ENCODE measurements at places on chromosomes 4 and X. TPM values are rescaled to one million over a fixed set of nuclear protein-coding genes. Genes with fewer than 3 reads are reported as not detected.

GAGE10 gene
- not detected for total RNA-seq

GRPR gene
- total RNA-seq, result not detected

PNMA5 gene
- total RNA-seq, result not detected

MAP3K15 gene
- 0.39 TPM for total RNA-seq

XPNPEP2 gene
- not detected for total RNA-seq

REPS2 gene
- 0.38 TPM for total RNA-seq

GAGE2A gene
- not detected for total RNA-seq

HAND2 gene
- not detected for total RNA-seq

CRLF2 gene
- not detected for total RNA-seq

DRP2 gene
- total RNA-seq, result 0.11 TPM

LINC00632 gene
- 0.04 TPM for total RNA-seq

ACSL1 gene
- total RNA-seq, result 11.4 TPM

COMMD8 gene
- 45.0 TPM for total RNA-seq

OTUD6A gene
- not detected for total RNA-seq

NR3C2 gene
- not detected for total RNA-seq

PDE6B gene
- 3.3 TPM for total RNA-seq
